Activated naive CD4-positive, alpha-beta T cell treated with anti-CD3 and anti-CD28 coated beads, Interleukin-2, amount 10 ng/mL, durations not matched to agents 7 days and 5 days (primary cell): ENCODE measurements at places on chromosomes 16 and 17.

- no peaks in the 10 kb centered on the region for H3K36me3 ChIP-seq
- no peak overlapping the region for H3K27ac ChIP-seq
- peak overlapping the region; percentile 67 for H3K4me3 ChIP-seq
- H3K4me1 ChIP-seq = peaks cover 55% of the 10 kb centered on the region
- DNase-seq = no peak
- H3K27me3 ChIP-seq = peaks cover 34% of the 10 kb centered on the region
Measured at GRCh38 chr16:50694206-50694605, 800 bp downstream of the NOD2 start.

GRCh38 chr16:65244787-65245186, 122.9 kb upstream of the CDH11 start:
- no peak overlapping the region for H3K4me3 ChIP-seq
- H3K4me1 ChIP-seq = no peaks in the 10 kb centered on the region
- no peaks in the 10 kb centered on the region for H3K36me3 ChIP-seq

GRCh38 chr16:74456290-74456625, 35.0 kb upstream of the CLEC18B start:
- H3K4me3 ChIP-seq = no peak overlapping the region
- no peak for DNase-seq
- H3K27ac ChIP-seq = no peak overlapping the region
- peaks cover 62% of the 10 kb centered on the region for H3K36me3 ChIP-seq
- peaks cover 5% of the 10 kb centered on the region for H3K4me1 ChIP-seq

DNA sequence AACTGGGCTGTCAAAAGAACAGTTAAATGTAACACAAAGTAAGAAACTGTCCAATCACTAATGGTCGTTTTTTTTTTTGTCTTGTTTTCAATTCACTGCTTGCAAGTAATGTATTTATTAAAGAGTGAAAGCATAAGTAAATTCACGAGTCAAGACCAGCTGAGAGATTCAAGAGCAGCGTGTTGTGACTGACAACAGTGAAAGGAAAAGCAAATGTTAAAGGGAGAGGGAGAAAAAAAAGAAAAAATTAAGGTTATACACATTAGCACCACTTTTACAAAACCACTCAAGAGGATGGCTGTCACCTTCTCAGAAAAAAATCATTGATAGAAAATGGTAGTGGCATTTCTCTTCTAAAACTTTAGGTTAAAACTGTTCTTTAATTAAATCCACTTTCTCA, 36.1 kb downstream of the GPATCH8 start:
- no peak for DNase-seq
- H3K4me1 ChIP-seq = peaks cover 2% of the 10 kb centered on the region
- H3K4me3 ChIP-seq = no peak overlapping the region
- peaks cover 19% of the 10 kb centered on the region for H3K36me3 ChIP-seq
- no peak overlapping the region for H3K27ac ChIP-seq

GRCh38 chr16:31333686-31334649, 21.0 kb upstream of the ITGAX start:
- DNase-seq = peak; percentile 59
- peaks cover 11% of the 10 kb centered on the region for H3K36me3 ChIP-seq
